CD4-positive, alpha-beta T cell (primary cell): ENCODE measurements at places on chromosomes 2 and 18. TPM values are rescaled to one million over a fixed set of nuclear protein-coding genes. Genes with fewer than 3 reads are reported as not detected.

The ITPRIPL1 gene
- 5.7 TPM for total RNA-seq

The BUB1 gene
- 1.6 TPM for total RNA-seq

The PSMD14 gene
- total RNA-seq: 22.1 TPM

The MYO5B gene
- not detected for total RNA-seq

The DNMT3A gene
- 57.1 TPM for total RNA-seq

The PRKAG3 gene
- not detected for total RNA-seq

The CYP27A1 gene
- 0.28 TPM for total RNA-seq

The KCNG2 gene
- total RNA-seq: not detected

The TP53I3 gene
- total RNA-seq: 0.20 TPM

The PHLPP1 gene
- total RNA-seq: 6.8 TPM

The CCDC85A gene
- not detected for total RNA-seq

The WIPF1 gene
- total RNA-seq: 264 TPM

GRCh38 chr2:122388208-122388607 lies 632.8 kb downstream of the TSN start:
- no peak for DNase-seq

DNA sequence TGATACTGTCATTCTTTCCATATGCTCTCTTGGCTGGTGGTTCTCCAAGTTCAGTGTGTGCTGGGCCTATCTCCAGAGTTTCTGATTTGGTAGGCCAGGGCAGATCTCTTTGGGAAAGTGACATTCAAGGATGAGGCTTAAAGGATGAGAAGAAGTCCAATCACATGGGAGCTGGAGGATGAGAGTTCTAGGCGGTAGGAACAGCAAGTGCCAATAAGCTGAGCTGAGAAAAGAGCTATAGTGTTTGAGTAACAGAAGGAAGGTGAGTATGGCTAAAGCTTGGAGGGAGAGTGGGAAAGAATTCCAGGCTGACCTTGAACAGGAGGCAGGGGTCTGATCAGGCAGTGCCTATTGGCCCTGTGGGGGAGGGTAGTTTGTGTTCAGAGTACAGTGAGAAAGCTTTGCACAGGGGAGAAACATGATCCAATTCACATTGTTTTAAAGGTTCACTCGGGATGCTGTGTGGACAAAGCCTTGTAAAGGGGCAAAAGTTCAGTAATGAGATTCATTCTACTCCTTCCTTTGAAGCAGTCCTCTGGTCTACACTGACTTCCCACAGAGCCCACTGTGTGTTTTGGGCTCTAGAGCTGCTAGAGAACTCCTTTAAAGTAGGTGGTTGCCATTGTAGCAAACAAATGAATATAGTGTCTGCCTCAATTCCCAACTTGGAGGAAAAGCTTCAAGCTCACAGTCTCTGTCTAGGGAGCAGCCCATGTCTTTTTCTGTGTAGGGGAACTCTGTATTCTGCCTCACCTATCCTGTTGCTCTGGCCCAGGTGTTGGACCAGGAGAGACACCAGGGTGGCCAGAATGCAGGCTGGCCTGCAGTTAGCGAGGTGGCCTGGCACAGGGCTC lies 81.8 kb downstream of the FASTKD2 start:
- no peak for DNase-seq

- DNase-seq: no peak
Observed at GRCh38 chr2:112889976-112890375, 21.0 kb upstream of the IL37 start.

- no peak for DNase-seq
Observed at GRCh38 chr2:88865801-88866371, 174.4 kb downstream of the RPIA start.

DNA sequence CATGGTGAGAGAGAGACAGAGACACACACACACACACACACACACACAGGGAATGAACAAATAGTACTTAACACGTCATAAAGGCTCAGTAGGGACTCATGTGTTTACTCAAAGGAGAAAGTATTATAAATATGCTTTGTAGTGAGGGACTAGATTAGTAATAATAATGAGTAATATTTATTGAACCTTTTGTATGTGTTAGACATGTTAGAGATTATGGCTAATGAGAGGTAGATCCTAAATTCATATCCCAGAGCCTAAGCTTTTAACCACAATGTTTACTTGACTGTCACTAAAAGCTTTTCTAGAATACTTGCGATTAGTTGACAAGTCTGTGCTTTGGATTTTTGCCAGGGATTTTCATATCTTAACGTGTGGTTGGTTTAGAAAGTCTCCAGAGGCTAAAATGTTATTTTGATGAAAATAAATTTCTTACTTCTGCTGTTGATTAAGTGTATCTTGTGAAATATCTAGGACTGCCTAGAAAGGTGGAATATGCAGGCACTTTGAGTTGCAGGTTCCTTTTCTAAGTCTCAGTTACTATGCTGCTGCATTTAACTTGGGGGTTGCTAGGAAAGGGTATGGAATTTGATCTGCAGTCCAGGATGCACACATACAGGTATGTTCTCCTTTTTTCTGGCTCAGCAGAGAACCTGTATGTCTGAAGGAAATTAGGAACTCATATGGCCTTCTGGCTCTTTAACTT lies 64.5 kb downstream of the UBR3 start:
- no peak for DNase-seq

- no peak for DNase-seq
Observed at GRCh38 chr18:7516266-7517117, 50.6 kb upstream of the PTPRM start.

GRCh38 chr2:105438104-105438929 lies 39.5 kb upstream of the FHL2 start:
- DNase-seq: no peak

GRCh38 chr18:7898181-7898580 lies 331.1 kb downstream of the PTPRM start:
- no peak for DNase-seq

GRCh38 chr18:31413137-31413536 lies 34.4 kb upstream of the DSG3 start:
- no peak for DNase-seq

- no peak for DNase-seq
Observed at GRCh38 chr2:36493306-36493705, 104.7 kb downstream of the FEZ2 start.

- no peak for DNase-seq
Observed at GRCh38 chr18:48565105-48565504, 26.3 kb downstream of the CTIF start.

DNA sequence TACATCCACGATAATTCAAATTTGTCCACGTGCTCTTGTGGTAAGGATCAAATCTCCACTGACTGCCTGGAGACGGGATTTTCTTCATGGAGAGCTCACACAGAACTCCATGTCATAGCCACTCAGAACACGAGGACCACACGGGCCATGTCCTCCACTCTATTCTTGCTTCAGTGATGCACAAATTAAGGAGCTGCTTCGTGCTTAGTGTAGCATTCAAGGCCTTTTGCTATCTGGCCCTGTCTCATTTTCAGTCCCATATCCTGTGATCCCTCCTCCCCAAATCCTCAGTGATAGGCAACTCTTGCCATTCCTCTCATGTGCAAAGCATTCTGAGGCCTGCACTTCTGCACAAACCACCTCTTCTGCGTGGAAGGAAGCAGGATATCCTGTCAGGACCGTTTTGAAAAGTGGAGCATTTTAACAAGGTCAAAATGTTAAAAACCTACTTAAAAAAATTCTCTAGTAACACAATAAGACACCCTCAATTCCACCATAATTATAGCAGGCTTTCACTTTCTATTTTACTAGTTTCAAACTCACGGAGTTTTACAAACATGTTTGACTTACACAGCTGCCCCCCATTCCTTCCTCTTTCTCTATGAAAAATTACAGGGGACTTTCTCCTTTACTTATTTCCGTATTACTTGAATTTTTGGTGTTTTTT lies 35.2 kb downstream of the ST3GAL5 start:
- DNase-seq: no peak

DNA sequence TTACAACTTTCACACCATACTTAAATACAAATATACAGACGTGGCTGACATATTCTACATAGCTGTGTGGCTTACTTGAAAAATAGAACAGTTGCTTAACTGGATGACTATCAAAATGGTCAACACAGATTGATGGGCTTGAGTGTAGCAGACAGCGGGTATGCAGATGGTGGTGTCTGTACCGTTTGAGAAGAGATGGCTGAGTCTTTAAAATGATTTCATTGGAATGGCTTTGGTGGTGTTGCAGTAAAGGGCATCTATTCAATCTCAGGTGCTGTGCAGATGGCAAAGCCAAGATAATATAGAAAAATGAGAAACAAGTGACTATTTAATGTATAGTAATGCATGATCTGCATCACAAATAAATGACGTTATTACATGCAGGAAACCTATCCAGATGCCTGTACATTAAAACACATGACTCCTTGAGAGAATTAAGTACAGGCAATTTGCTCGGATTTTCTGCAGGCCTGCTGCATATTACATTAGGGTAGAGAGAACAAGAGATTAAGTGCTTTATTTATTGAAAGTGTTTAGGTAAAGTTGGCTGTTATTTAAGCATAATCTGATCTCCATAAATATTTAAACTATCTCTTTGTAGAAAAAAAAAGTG lies 68.5 kb downstream of the AGPS start:
- DNase-seq: no peak

DNA sequence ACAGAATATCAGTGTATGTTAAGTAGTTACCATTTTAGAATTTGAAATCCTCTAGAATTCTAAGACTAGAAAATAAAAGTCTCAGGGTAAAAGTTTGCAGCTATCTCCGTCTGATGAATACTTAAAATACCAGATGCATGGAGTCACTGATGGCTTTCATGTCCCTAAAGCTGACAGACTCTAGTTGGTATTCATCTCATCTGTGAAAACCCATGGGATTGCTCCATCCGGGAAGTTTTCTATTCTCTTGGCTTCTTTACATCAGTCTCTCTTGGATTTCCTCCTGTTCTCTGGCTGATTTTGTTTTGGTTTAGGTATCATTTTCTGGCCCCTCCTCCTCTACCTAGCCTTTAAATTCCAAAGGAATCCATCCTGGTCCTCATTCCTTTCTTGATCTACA lies 465.6 kb upstream of the POU3F3 start:
- no peak for DNase-seq

- no peak for DNase-seq
Observed at GRCh38 chr2:61460163-61460562, 10.7 kb downstream of the USP34 start.

DNA sequence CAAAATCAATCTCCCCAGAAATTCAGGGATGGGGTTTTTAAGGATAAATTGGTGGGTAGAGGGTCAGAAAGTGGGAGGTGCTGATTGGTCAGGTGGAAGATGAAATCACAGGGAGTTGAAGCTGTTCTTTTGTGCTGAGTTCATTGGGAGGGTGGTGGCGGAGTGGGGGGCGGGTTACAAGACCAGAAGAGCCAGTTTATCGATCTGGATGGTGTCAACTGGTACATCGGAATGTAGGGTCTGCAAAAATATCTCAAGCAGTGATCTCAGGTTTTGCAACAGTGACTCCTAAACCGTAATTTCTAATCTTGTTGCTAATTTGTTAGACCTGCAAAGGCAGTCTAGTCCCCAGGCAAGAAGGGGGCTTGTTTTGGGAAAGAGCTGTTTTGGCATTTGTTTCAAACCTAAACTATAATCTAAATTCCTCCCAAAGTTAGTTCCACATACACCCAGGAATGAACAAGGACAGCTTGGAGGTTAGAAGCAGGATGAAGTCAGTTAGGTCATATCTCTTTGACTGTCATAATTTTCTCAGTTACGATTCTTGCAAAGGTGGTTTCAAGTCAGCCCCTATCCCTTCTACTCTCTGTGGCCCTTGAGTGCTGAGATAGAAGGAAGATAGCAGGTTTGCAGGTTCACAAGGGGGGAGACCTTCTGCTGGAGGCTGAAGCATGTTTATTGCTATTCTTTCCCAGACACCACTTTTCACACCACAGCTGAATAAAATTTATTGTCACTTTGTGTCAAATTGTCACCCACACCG lies 12.3 kb upstream of the CXXC1 start:
- DNase-seq: no peak

GRCh38 chr2:42369532-42370229 lies 8.7 kb upstream of the COX7A2L start:
- no peak for DNase-seq

DNA sequence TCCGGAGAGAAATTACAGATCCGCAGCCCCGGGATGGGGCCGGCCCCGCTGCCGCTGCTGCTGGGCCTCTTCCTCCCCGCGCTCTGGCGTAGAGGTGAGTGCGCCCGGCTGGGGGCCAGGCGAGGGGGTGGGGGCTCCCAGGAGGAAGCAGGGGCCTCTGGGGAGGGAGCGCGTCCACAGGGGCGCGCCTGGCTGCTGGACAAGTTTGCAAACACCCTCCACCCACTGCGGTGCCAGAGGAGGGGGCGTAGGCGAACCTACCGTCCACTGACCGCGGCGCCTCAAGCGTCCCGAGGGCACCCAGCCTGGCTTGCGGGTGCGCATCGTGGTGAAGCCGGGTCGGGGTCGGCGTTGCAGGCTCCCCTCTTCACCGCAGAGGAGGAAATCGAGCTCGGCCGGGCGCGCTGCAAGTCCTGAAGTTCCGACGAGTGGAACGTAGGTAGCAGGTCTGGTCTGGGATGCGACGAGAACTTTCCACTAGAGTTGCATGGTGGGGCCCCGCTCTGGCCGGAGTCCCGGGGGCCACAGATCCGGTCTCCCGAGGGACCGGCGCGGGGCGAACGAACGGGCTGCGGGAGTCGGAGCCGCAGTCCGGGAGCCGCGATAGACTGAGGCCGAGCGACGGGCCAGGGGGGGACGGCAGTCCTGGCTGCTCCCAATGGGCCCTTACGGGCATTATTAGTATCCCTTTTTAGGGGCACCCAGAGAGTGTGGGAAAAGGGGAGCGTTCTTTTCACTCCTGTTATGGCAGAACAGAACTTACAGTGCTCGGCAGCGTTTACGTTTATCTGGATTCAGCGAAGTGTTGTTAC lies 502 bp downstream of the MERTK start:
- DNase-seq: peak; percentile 45

DNA sequence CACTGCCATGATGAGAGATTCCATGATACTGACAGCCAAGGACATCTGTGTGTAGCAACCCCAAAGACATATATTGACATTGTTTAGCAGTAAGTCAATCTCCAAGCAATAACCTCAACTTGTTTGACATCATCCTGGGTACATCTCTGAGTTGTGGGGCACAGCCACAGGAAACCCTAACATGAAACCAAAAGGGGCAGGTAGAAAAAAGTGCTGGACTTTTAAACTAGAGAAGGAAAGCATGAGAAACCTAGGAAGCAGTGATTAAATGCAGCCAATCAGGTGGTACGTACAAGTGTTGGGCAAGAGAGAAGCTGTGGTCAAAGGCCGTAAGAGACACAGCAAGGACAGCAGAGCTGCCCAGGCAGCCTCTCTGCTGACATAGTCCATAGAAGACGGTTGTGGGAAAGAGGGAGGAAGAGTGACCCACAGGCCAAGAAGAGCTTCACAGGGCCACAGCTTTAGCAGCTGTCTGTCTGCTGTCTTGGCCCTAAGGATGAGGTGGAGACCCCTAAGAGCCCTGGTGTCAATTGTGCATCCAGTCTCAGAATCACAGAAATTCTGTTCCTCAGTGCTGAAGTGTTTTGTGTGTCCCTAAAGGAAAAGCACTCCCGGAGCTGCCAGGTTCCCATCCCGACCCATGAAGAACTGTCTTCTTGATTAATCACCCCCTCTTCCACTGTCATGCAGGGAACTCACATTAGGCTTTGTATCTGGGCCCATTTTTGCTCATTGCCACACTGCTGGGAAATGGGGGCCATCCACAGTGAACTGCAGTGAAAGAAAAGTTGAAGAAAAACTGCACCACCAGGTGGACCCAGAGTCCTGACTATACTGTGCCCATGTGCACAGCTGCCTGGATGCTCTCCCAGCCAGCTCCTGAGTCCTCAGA lies 25.4 kb upstream of the CHN1 start:
- DNase-seq: peak; percentile 18

- peak; percentile 43 for DNase-seq
Observed at GRCh38 chr2:96143231-96143847, 1.9 kb downstream of the DUSP2 start.

GRCh38 chr2:42860319-42861094 lies 68.1 kb upstream of the HAAO start:
- DNase-seq: no peak
